ENCODE measurements at places on chromosomes 5 and 9.
A peak's percentile ranks its signal among the peaks of the same experiment; 100 is the strongest.

DNA sequence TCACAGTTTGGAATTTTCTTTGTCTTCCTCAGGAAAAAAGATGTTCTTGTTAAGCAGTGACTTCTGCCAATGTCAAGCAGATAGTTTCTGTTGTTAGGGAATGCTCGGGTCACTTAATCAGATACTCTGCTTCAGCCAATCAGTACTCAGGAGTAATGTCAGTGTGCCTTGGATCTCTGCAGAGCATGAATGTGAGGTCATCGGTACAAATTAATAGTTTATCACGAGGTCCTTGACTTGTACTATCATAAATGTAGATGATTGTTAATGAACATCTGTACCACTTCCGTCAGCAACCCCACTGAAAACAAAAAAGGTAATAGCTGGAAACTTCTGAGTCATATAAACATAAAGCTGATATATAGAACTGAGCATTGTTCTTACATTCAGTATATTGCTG lies 73.6 kb downstream of the FBXL7 start:
- no peak for DNase-seq

- DNase-seq, result no peak
Measured at GRCh38 chr5:116445311-116445710, 129.3 kb downstream of the SEMA6A start.

GRCh38 chr5:137957948-137958347 lies 68.7 kb downstream of the PKD2L2 start:
- no peak for DNase-seq

DNA sequence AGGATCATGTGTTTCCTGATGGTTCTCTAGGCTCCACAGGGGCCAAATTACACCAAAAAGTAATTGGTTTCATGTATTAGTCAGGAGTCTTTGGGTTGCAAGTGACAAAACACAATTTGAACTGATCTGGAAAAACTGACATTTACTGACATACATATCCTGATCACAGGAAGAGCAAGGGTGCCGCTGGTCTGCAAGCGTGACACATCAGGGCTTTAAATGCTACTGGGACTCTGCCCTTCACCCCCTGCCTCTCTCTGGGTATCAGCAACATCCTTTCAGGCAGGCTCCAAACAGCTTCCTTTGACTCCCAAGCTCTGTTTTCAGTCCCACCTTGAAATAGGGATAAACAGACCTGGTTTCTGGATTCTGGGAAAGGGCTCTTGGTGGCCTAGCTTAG lies 197.5 kb downstream of the PALM2AKAP2 start:
- no peak for DNase-seq

DNA sequence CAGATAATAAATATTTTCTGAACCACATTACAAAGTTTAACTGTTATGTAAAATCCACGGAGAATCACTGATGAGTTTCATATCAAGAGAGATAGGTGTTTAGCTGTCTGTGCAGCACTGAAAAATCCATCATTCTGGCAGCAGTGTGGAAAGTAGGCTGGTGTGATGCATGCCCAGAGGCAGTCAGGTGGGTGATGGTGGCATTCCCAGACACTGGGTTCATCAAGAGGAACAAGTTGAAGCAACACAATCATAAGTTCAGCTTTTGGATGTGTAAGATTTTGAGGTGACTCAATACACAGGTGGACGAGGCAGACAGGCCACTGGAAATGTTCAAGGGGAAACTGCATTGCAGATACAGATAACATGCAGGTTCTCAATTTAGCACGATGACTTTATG lies 11.9 kb downstream of the DNAH5 start:
- DNase-seq, result no peak

- DNase-seq, result peak; percentile 17
Measured at GRCh38 chr5:50553560-50553984, 112.5 kb upstream of the EMB start.

- DNase-seq, result no peak
Measured at GRCh38 chr5:122713041-122713440, 61.8 kb upstream of the SNX2 start.

GRCh38 chr5:72956324-72957140 lies 691 bp downstream of the FCHO2 start:
- peak; percentile 60 for DNase-seq

DNA sequence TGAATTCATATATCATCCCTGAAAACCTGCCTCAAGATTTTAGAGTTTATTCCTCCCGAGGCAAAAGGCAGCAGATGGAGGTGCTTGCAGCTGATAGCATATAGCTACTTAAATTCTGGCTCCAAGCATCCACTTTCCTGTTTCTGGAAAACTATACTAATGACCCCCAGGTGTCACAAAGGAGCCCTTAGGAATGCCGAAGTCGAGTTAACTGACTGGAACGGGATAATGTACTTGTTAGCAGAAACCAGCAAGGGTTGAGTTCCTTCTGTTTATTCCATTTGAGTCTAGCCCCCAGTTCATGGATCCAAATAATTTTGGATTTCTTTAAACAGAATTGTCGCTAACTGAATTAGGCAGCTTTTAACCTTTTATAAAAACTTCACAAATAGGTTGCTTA lies 44.5 kb downstream of the PTTG1 start:
- DNase-seq, result no peak

GRCh38 chr5:65070026-65070425 lies 301.3 kb downstream of the CWC27 start:
- DNase-seq, result no peak

GRCh38 chr9:16873126-16873802 lies 2.8 kb upstream of the BNC2 start:
- no peak for DNase-seq

DNA sequence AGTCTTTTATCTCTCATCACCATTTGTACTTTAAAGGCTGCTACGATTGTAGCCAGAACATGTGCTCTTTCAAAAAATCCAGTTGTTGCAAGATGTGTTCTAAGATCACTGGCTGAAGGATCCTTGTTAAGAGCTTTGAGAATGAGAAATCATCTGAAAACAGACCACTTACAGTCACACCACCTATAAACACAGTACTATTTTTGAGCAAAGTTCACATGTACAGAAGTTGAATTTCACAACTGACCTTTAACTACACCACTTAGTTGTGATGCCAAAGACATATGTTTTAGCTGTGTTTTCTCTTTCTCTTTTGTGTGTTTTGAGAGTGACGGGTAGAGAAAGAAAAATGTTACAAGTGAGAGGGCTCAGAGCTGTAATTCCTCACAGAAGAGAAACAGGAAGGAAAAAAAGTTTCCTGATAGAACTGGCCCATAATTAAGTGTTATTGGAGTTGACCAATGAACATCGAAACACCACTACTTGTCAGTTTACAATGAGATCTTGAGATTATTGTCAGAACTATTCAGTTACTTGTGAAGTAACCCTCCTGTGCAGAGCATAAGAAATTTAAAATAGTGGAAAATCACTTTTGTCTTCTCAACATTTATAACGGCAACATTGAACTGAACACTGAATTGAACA lies 245.4 kb downstream of the MLLT3 start:
- DNase-seq, result no peak

DNA sequence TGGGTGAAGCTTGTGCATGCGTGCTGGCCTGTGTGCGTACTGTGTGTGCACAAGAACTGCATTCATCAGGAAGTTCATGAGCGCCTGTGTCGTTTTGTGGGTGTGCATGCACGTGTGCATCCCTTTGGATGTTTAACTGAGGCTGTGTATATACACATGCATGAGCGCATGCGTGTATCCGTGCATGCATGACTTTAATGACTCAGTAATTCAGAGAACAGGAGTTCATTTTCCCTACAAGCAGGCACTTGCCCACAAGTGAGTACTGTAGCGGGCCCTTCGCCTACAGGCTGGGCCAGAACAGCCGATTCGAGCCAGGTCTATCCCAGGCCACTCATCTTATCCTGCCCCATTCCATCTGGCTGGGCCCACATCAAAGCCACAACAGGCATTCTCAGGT lies 29.8 kb downstream of the CORO2A start:
- DNase-seq, result no peak

- no peak for DNase-seq
Measured at GRCh38 chr5:143865426-143866025, 53.6 kb downstream of the HMHB1 start.

GRCh38 chr5:141883184-141883891 lies 5.1 kb upstream of the PCDH1 start:
- peak; percentile 66 for DNase-seq

GRCh38 chr9:133571391-133571890 lies 36.9 kb downstream of the ADAMTSL2 start:
- no peak for DNase-seq

DNA sequence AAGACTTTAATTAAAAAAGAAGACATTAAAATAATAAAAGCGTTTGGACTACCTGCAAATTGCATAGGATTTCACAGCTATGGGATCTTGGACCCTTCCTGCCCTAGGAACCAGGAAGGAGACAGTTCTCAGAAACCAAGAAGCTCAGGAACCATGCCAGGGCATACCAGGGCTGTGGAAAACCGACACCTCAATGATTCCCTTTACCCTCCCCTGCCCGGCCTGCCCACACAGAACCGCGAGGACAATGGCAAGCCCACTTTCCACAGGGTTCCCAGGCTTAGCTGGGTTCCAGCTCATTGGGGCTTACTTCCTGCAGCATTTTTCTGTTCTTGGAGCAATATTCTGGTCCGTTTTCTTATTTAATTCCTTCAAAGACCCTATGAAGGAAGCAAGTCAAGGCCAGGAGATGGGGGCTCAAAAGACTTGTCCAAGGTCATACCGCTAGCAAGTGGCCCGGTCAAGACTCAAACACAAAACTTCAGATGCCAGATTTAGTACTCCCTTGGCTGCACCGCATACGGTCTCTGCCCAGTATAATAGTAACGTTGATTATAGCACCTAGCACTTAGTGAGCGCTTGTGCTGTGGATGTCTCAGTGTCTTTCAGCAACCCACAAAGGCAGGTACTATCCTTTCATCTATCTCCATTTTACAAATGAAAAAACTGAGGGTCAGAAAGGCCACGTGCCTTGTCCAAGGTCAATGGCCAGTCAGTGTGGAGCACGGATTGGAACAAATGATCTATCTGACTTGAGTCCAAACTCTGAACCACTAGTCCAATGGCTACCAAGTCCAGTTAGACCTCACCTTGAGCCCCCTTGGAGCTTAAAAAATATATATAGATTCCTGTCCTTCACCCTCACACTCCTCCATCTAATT lies 6.8 kb downstream of the FAT2 start:
- DNase-seq, result no peak

DNA sequence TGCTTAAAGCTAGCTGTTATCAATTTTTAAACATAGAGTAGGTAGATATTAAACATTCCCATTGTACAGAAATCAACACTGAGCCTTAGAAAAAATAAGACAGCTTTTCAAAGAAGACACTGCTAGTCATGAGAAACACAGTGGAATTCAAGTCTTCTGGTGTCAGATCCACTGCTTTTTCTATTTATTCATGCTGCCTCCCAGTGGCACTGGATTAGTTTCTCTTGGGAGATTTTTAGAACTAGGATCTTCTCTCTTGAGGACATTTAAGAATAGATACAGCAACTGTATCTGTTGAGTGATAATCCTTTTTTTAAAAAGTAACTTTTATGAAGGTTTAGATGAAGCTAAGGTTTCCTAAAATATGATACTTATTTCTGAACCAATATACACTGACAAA lies 1635.4 kb upstream of the C9orf72 start:
- DNase-seq, result peak; percentile 8

DNA sequence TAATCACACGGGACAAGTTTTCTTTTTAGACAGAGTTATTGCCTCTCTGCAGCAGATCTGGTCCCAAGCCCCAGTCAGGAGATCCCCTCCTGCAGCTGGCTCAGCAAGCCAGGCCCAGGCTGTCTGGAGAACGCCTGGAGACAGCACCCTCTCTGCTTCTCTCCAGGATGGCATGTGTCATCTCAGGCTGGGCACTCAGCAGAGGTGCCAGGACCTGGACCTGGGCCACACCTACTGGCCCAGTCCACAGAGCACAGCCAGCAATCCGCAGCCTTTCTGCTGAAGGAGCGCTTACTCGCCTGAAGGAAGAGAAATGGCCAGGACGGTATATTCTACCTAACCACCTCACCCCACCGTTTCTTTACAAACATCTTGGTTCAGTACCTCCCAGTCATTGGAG lies 4.7 kb upstream of the TBC1D9B start:
- DNase-seq, result no peak

DNA sequence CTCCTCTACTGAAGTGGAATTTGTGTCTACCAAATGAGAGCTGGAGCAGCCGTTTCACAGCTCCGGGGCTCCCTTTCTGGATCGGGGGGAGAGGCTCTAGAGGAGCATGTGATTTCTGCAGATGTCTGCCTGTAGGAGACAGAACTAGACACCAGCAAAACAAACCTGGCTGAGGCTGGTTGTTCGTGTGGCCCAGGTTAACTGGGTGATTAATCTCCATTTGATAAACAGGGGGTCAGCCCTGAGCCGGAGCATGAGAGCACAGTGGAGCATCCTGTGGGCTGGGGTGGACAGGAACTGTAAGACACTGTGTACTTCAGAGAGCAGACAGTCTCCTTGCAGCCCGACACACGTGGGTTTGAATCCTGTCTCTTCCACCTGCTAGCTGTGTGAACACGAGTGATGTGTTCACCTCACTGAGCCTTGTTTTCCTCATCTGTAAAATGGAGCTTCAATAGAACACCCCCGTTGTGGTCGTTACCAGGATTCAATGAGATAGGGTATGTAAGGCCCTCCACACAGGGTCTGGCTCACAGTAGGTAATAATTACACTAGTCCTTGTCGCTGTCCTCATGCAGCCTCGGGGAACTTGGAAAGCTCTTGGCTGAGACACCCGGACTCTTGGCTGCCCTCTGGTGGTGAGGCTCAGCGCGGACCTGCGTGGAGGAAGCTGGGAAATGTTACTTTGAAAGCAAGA lies 12.9 kb downstream of the CXCL14 start:
- DNase-seq, result peak; percentile 67

DNA sequence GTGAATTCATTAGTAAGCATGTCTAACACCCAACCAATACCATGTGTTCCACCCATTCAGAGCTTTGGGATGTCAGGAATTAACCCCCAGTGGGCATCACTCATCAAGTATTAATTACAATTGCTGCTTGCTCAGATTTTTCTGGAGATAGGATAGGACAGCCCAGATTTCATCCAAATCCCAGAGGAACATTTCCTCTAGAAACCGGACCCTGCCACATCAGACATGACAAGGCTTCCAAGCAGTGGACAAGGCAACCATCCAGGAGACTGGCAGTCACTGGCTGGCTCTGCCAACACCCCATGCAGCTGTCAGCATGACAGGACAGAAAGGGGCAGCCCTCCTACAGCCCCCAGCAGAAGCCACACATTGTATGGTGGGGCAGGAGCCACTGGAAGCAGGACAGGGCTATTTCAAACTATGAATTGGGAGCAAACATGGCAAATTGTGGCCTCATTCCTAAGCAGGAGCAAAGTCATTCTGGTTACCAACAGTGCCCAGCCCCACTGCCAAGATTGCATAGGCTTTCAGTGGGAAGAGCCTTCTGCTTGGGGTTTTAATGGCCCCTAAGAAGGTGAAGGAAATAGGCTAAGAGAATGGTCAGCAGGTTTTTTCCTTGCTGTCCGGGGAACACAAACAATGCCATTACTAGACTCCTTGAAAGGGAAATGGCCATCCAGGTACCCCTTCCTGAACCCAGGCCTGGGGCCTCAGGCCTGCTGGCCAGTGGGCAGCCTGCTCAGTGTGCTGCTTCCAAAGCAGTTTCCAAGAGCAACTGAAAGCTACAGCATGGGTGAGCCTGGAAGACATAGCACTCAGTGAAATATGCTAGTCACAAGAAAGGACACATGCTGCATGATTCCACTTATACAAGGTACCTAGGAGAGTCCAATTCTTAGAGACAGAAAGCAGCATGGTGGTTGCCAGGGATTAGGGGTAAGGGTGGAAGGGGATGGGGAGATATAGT lies 294.7 kb upstream of the SLC30A5 start:
- peak; percentile 16 for DNase-seq
